T-helper 1 cell (primary cell): ENCODE measurements at places on chromosomes 5 and 9.

DNA sequence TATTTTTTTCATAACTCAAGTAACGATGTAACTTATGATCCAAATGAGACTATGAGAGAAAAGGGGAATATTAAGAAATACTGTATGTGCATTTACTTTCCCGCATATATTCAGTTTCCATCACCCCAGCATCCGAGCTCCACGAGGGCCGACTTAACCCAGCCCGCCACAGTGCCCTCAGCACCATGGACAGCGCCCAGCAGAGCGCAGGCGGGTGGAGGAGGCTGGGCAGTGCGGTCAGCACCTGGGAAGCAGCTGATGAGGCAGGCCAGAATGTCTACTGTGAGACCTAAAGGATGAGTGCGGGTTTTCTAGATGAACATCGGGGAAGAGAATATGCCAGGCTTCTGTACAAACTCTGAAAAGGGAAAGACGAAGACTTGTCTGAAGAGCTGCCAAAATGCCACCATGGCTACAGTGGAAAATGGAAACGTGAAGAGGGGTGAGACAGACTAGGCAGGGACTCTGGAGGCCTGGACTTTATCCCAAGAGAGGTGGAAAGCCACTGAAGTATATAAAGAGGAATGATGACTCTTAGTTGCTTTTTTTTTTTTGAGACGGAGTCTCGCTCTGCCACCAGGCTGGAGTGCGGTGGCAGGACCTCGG is 34.5 kb upstream of the MED27 start:
- DNase-seq: no peak

DNA sequence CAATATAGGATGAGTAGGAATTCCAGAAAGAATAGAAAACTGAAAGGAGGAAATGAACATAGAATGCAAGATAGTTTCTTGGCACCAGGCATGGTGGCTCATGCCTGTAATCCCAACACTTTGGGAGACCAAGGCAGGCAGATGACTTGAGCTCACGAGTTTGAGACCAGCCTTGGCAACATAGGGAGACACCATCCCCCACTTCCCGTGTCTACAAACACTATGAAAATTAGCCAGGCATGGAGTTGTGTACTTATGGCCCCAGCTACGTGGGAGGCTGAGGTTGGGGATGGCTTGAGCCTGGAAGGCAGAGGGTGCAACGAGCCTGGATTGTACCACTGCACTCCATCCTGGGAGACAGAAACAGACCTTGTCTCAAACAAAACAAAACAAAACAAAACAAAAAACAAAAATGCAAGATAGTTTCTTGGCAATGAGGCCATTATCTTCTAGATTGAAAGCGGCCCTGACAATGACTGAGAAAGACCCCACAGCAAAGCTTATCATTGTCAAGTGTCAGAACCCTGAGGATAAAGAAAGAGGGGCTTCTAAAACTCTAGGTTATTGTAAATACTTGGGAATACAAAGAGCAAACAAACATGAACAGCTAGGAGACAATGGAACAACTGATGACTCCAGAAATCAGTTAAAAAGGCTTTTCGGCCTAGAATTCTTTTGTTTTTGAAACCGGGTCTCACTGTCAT is 9.2 kb downstream of the SQSTM1 start:
- DNase-seq: no peak

DNA sequence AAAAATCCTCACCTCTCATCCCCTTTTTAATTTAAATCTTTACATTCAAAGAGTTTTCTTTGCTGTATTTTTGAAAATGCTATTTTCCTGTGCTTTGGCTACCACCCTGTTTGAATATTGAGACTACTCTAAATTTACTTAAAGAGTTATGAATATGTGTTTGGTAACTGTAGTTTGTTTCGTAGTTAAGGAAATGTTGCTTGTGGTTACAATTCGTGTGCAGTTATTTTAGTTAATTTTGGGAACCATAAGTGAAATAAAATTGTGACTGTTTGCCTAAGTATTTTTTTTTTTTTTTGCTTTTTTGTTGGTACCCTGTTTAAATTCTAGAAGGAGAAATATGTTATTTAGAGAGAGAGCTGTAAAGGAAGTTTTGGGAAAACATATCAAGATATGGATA is 78.7 kb downstream of the XRCC4 start:
- no peak for DNase-seq

GRCh38 chr9:27717991-27718390 is 144.7 kb upstream of the C9orf72 start:
- no peak for DNase-seq
